NCI-H1092 (cell line): ENCODE measurements at places on chromosomes 12 and 14.

DNA sequence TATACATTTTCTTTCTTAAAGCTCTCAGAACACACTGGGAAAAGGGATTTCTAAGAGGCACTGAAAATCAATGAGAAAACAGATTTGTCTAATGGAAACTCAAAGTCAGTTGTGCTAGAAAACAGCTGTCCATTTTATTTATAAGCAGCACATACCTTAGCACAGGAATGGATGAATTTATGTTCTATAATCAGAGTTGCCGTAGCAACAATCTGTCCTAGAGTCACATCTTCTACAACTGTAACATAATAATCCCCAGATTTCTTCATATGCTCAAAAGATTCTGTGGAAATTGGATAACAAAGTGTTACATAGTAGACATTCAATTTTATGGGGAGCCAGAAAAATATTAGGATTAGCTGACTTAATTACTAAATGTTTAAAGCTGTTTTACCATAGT lies 9.8 kb downstream of the GNPNAT1 start:
- no peak for DNase-seq

DNA sequence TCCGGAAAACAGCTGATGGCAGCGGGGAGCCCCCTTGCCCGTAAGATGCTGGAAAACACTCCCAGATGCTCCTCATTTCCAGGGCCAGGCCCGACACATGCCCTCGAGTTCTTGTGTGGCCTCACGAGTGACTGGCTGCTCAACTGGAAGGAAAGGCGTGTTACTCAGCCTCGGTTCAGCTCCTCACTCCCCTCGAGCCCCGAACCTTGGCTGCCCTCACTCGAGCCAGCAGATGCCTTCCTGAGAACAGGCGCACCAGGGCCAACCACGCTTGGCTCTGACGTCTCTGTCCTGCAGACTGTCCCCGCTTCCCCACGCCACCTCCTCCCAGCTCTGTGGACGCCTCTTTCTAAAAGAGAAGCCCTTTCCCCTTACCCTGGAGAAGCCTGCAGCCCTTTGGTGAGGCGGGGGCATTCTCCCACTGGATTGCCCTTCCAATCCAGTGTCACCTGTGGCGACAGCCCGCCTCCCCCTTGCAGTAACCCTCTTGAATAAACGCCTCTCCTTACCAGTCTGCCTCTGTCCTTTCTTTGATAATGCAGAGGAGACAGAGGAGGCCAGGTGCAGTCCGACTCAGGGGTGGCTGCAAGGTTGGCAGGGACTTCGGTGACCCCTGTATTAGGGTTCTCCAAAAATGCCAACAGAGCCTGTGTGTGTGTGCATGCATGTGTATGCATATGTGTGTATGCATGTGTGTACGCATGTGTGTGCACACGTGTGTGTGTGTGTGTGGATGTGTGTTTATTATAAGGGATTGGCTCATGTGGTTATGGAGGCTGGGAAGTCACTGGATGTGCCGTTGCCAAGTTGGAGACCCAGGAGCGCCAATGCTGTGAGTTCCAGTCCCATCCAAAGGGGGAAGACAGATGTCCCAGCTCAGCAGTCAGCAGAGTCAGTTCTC lies 166.3 kb downstream of the KIF26A start:
- DNase-seq, result no peak

- no peak for DNase-seq
Observed at GRCh38 chr14:75467763-75468162, 39.9 kb downstream of the JDP2 start.

- no peak for DNase-seq
Observed at GRCh38 chr12:105626653-105627052, 296.2 kb downstream of the C12orf75 start.

GRCh38 chr14:68894123-68894522 lies 85.0 kb downstream of the ACTN1 start:
- DNase-seq, result no peak

- DNase-seq, result no peak
Observed at GRCh38 chr12:94954029-94954685, 49.3 kb downstream of the NDUFA12 start.

DNA sequence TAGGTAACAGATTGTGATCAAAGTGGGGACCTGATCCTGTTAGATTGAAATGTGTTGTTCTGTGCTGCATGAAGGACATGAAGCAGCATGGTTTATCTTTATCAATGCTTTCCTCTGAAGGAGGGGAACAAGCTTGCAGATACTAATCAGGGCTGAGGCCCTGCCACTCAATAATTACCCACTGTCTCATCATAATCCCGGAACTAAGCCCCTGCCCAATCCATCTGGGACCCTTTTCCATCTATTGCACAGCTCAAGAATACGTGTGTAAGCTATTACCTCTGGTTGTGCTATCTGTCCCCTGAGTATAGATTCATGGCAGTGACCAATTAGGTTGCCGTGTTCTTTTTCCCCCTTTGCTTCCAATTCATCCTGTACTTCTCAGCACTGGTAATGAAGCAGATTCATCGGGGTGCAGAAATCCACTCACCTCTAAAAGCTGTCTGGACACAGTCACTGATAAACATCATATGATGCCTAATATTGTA lies 67.8 kb downstream of the OTX2 start:
- no peak for DNase-seq

DNA sequence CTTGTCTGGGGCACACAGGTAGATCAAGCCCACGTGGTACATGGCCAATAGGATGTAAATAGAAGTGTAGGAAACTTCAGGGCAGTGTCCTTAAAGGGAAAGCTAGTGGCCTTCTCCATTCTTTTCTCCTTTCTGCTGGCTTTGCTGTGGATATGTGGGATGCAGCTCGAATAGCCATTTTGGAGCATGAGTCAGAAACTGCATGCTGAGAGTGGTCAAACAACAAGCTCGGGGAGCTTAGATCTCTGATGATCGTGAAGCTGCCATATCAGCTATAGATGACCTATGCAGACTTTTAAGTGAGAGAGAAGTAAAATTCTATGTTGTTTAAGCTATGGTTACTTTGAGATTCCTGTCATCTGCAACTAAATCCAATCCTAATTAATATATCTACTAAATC lies 241.3 kb upstream of the DAAM1 start:
- no peak for DNase-seq

DNA sequence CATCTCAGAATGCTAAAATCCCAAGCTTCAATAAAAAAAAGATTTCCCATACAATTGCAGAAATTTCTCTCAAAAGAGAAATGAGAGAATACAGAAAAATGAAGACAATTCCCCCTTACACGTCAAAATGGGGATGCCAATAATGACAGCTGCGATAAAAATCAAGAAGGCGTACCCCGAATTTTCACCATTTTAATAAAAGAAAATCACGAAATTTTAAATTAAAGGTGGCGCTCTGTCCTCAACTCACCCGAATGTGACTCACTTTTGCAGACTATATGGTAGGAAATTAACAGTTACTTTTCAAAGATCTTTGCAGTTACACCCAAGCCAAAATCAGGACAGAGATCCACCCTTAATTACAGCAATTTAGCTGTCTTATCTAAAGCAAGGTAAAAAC lies 2.1 kb downstream of the ATP2B1 start:
- DNase-seq, result no peak

- DNase-seq, result no peak
Observed at GRCh38 chr12:43493261-43493797, 58.7 kb downstream of the ADAMTS20 start.

GRCh38 chr14:77071938-77072388 lies 26.1 kb upstream of the CIPC start:
- DNase-seq, result no peak

DNA sequence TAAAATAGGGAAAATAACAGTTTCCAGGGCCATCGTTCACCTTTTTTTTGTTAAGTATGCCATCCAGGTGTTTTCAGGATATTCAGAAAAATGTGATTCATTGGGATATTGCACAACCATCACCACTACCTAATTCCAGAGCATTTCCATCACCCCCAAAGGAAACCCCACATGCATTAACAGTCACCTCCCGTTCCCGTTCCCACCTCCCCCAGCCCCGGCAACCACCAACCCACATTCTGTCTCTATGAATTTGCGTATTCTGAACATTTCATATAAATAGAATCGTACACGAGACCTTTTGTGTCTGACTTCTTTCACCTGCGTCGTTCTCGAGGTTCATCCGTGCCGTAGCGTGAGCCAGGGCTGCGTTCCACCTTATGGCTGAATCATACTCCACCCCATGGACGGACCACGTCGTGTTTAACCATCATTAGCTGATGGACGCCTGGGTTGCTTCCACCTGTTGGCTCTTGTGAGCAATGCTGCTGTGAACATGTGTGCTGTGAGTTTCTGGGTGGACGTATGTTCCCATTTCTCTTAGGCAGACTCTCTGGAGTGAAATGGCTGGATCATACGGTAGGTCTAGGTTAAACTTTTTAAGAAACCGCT lies 51.0 kb upstream of the NCOR2 start:
- no peak for DNase-seq

DNA sequence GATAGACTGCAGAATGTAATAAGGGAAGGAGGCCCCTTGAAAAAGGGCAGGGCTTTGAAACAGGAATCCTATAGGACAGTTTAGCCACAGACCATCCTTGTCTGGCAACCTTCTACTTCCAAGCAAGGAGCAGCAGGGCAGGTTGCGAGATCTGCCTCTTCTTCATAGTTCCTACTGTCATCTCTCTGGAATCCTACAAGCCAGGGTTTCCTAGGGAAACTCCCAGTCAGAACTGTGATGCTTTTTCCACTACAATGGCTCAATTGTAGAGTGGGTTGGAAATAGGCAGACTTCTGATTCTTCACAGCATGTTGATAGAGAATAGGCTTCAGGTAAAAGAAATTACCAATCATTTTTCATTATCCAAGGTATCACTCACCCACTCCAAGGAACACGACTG lies 186.3 kb downstream of the DACT1 start:
- DNase-seq, result no peak

GRCh38 chr12:24711056-24712008 lies 237.6 kb downstream of the BCAT1 start:
- no peak for DNase-seq
